ENCODE measurements at places on chromosomes 16 and 17. TPM values are rescaled to one million over a fixed set of nuclear protein-coding genes. Genes with fewer than 3 reads are reported as not detected.

PTGES3L gene
- not detected for total RNA-seq

SHISA9 gene
- total RNA-seq = not detected

SLFN14 gene
- not detected for total RNA-seq

PNMT gene
- 0.35 TPM for total RNA-seq

PIPOX gene
- total RNA-seq = 1.3 TPM

TOP2A gene
- 0.48 TPM for total RNA-seq

STH gene
- total RNA-seq = not detected

TPSG1 gene
- total RNA-seq = not detected

KRTAP4-5 gene
- not detected for total RNA-seq

CDYL2 gene
- total RNA-seq = 24.0 TPM

AKAP1 gene
- 49.1 TPM for total RNA-seq

STX8 gene
- 77.0 TPM for total RNA-seq

HES7 gene
- not detected for total RNA-seq

TPSAB1 gene
- total RNA-seq = 10.7 TPM

CENPT gene
- total RNA-seq = 35.5 TPM

CHST4 gene
- 0.26 TPM for total RNA-seq

MILR1 gene
- total RNA-seq = 15.5 TPM

TPPP3 gene
- 4.8 TPM for total RNA-seq

KRT24 gene
- total RNA-seq = not detected

CSNK2A2 gene
- total RNA-seq = 66.1 TPM

SEZ6L2 gene
- total RNA-seq = 1.1 TPM

CD300E gene
- 7.3 TPM for total RNA-seq

CA5A gene
- total RNA-seq = not detected

CPHXL2 gene
- not detected for total RNA-seq

SMIM22 gene
- not detected for total RNA-seq

CHD9NB gene
- total RNA-seq = 0.48 TPM

MYCBPAP gene
- total RNA-seq = 0.61 TPM

HBQ1 gene
- not detected for total RNA-seq

PDILT gene
- total RNA-seq = not detected

BICDL2 gene
- not detected for total RNA-seq

TIMP2 gene
- 351 TPM for total RNA-seq

TSR3 gene
- 58.2 TPM for total RNA-seq

NLRC5 gene
- total RNA-seq = 63.9 TPM

ITGAD gene
- total RNA-seq = 0.39 TPM
